RPMI7951 (cell line): ENCODE measurements at places on chromosomes 7 and 10. TPM values are rescaled to one million over a fixed set of nuclear protein-coding genes. Genes with fewer than 3 reads are reported as not detected.

- no peak for DNase-seq
Observed at GRCh38 chr10:100618632-100619255, 83.0 kb downstream of the HIF1AN start.

GRCh38 chr10:15624401-15625196, 95.1 kb downstream of the ITGA8 start:
- DNase-seq = no peak

DNA sequence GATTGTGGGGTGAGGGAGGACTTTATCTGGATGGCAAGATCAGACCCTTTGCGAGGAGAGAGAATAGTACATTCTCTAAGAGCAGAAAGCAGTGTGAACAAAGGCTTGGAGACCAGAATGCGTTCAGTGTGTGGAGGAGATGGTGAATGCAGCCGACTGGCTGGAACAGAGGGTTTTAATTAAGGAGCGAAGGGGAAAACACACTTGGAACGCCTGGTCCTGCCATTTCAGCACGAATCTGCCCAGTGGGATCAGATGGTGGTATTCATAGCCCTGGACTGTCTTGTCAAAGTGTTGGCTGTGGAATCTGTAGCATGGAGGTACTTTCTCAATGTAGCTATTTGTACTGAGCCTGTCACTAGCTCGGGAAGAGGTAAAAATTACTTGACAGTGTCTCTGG, 260.9 kb downstream of the SLC25A13 start:
- no peak for DNase-seq

GRCh38 chr10:97757471-97757870, 14.3 kb downstream of the SFRP5 start:
- DNase-seq = no peak

- DNase-seq = no peak
Observed at GRCh38 chr7:117146059-117146458, 176.8 kb downstream of the WNT2 start.

- DNase-seq = no peak
Observed at GRCh38 chr7:98802781-98803110, 67.1 kb downstream of the TMEM130 start.

- peak; percentile 90 for DNase-seq
Observed at GRCh38 chr7:135320268-135320667, 86.6 kb downstream of the STRA8 start.

DNA sequence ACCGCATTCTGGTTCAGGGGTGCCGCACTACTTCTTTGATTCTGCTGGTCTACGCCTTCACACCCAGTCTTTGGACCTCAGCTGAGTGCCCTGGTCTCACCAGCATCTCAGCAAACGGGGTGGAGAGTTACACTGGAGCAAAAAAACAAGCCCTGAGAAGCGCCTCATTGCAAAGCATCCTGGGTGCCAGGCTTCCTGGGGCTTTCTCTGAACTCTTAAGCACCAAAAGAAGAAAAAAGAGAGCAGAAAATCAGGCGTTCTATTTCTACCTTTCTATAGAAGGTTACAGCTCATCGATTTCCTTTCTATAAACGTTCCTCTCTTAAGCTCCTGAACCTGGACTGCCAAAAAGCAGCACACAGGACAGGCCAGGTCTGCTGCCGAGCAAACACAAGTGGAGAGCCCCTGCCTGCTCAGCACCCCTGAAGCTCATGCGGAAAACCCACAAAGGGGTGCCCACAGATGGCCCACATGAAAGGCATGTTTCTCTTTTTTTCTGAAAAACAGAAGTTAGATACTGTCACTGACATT, 217.9 kb downstream of the SFMBT2 start:
- no peak for DNase-seq

DNA sequence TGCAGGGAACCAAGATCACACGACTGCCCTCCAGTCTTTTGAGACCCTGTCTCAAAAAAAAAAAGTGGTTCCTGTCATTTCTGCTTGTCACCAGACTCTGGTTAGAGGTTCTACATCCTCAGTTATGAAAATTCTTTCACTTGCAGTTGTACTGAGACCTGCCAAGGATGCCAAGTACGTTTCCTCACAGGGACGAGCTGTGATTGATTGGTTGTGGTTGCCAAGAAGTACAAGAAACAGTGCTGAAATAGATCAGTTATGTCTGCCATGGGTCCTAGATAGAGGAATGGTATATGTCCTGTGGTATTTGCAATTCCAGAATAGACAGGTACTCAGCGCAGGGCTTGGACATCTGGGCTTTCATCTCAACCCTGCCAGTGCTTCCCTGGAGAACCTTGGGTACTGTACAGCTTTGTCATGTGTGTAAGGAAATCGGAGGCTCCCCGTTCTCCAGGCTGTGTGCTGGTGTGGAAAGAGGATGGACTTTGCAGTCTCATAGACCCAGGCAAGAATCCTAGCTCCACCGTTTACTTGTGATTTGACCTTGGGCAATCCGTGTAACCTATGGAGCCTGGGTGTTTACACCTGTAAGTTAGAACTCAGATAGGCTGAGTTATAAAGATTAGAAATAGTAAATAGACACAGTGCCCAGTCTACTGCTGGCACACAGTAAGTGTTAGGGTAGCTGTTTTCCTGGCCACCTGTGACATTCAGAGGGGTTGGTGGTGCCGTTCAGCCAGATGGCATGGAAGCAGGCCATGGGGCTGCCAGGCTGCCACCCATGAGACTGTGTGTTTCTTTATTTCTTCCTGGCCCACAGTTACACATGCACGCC, 53.0 kb downstream of the COL13A1 start:
- no peak for DNase-seq

DNA sequence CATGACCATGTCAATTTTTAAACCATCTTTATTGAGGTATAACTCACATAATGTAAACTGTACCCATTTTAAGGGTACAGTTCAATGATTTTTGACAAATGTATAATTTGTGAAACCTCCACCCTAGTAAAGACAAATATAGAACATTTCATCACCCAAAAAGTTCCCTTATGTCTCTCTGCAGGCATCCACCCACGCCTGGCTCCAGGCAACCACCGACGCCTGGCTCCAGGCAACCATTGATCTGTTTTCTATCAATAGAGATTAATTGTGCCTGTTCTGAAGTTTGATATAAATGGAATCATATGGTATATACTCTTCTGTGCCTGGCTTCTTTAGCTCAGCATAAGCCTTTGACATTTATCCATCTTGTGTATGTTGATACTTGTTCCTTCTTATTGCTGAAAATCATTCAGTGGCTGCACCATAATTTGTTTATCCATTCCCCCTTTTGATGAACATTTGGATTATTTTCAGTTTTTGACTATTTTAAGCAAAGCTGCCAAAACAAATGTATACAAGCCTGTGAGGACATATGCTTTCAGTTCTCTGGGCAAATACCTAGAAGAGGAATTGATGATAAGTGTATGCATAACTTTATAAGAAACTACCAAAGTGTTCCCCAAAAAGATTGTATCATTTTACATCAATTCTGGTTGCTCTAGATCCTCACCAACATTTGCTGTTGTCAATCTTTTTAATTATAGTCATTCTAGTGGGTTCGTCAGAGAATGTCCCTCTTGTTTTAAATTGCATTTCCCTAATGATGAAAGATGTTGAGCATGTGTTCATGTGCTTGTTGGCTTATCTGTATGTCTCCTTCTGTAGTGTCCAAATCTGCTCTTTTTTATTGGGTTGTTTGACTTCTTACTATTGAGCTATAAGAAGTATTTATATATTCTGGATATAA, 55.7 kb upstream of the HECTD2 start:
- no peak for DNase-seq

- peak; percentile 59 for DNase-seq
Observed at GRCh38 chr7:17646253-17646956, 293.9 kb downstream of the SNX13 start.

- DNase-seq = no peak
Observed at GRCh38 chr7:99021941-99022560, 121.9 kb downstream of the SMURF1 start.

DNA sequence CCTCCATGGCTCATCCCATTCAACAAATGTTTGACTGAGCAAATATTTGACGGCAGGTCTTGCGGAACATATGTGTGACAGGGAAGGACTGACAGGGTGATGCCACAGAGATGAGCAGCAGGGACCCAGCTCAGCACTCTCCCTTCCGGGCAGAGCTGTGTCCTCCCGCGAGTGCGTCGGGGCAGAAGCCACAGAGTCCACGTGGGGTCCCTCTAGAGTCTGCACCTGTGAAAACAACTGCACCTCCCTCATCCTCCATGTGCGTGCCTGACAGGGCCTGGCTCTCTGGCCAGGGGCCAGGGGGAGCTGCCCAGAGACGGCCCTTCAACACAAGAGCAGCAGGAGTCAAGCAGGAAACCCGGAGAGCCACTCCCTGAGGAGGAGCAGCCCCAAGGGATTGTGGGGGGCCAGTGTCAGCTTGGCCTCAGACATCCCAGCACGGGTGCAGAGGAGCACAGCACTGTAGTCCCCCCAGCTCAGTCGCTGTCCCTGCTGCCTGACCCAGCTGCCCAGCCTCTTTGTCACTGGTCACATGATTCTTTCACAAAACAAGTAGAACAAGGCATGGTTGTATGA, 83.6 kb upstream of the TMEM72 start:
- DNase-seq = no peak

DNA sequence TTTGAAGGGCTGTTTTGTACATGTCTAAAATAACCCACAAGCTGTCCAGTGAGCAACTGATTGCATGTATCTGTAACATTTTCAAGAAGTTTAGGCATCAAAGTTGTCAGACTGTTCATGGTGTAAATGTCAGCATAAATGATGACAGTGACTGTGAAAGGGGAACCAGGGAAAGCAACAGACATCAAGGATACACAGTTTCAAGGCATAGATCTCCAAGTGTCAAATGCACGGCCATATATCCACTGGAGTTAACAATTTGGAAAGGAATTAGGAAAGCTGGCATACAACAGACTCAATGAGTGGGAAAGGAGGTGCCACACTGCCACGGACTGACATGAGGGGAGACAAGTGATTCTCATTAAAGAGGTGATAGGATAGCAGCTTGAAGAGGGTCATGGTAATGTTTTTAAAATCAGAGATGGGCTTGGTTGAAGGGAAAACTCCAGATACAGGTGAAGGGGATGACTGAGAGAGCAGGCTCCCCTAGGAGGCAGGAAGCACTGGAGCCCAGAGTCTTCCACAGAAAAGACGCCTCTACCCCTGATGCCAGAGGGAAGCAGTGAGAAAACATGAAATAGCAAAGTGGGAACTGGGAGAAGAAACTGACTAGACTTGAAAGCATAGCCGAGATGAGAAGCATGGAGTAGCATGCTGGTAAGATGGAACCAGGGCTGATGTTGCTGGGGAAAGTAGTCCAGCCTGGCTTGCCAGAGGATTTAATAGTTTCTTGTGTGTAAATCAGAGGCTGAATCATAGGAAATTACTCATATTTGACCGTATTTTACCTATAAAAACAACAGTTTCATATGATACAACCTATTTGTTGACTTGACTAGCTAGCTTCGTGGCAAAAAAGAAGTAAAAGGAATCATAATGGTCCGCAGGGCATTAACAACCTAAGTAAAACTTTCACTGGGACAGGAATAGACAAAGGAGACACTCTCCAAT, 18.6 kb downstream of the NSMCE4A start:
- peak; percentile 17 for DNase-seq

DNA sequence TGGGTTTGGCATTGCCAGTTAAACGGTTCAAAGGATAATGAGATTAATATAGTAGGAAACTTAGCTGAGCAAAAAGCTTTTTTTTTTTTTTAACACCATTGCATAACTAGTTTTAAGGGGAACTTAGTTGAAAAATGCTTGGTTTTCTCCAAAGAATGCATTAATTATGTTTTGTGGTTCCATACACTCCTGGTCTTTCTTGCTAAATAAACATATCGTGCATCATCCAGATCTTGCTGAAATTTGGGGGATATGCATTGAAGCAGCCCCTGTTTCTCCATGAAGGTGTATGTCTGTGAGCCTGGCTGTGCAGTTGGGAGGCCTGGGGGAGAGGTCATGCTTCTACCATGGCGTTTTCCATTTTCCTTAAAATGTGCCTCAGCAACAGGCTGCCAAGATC, 558.2 kb upstream of the GALNT17 start:
- no peak for DNase-seq

GRCh38 chr7:101902680-101903514, 85.5 kb downstream of the CUX1 start:
- no peak for DNase-seq

DNA sequence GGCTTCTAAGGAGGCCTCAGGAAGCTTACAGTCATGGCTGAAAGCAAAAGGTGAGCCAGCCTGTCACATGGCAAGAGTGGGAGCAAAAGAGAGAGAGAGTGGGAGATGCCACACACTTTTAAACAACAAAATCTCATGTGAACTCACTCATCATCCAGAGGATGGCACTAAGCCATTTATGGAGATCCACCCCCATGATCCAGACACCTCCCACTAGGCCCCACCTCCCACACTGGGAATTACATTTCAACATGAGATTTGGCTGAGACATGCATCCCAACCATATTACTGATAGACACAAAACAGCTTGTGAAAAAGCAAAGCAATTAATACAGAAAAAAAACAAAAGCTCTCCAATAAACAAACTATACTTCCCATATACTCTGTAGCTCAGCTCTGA, 210.3 kb downstream of the GALNT17 start:
- no peak for DNase-seq

GRCh38 chr7:157843336-157844140, 506.7 kb downstream of the DNAJB6 start:
- no peak for DNase-seq

- DNase-seq = peak; percentile 85
Observed at GRCh38 chr10:79488336-79488735, 24.0 kb upstream of the EIF5AL1 start.

- peak; percentile 30 for DNase-seq
Observed at GRCh38 chr10:48469516-48470020, 135.3 kb downstream of the ARHGAP22 start.

- DNase-seq = peak; percentile 98
Observed at GRCh38 chr10:124289851-124290795, 128.6 kb downstream of the OAT start.

Gene NRAP
- not detected in 2 replicates for total RNA-seq

Gene SLC18A3
- total RNA-seq = not detected in 2 replicates

Gene FAM241B
- total RNA-seq = 0.36 TPM in 1 of 2 replicates, not detected in the other

Gene ACSM6
- total RNA-seq = not detected in 2 replicates

Gene ARHGEF35
- 1.3 and 1.4 TPM in 2 replicates for total RNA-seq

Gene INSYN2A
- under 0.01 TPM in 1 of 2 replicates, not detected in the other for total RNA-seq

Gene TUBB8
- total RNA-seq = not detected in 2 replicates

Gene FGFR2
- 0.39 and 0.60 TPM in 2 replicates for total RNA-seq

Gene NEUROG3
- total RNA-seq = not detected in 2 replicates

Gene FAM25G
- not detected in 2 replicates for total RNA-seq

Gene PKD2L1
- total RNA-seq = not detected in 2 replicates
